GDM1 (cell line): ENCODE measurements at places on chromosomes 2 and 18.

- no peak for DNase-seq
Observed at GRCh38 chr2:207873794-207874193, 104.1 kb upstream of the FZD5 start.

- DNase-seq: no peak
Observed at GRCh38 chr2:151280271-151280670, 9.2 kb downstream of the NMI start.

DNA sequence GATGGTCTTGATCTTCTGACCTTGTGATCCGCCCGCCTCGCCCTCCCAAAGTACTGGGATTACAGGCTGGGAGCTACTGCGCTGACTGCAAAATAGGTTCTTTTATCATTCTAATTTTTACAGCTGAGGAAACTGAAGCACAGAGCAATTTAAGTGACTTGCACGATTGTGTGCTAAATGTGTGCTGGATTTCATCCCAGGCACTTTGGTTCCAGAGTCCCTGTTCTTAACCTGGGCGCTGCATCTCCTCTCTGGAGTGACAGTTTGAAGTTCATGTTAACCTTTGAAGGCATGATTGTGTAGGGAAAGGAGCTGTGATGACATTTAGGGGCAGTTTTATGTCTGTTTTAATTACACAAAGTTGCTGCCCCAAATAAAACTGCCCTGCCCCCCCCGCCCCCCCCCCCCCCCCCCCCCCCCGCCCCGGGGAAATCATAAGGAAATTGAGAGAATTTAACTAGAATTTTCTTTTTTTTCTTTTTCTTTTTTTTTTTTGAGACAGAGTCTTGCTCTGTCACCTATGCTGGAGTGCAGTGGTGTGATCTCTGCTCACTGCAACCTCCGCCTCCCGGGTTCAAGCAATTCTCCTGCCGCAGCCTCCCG, 5.6 kb downstream of the ACSL3 start:
- DNase-seq: no peak

GRCh38 chr2:16548036-16548435, 117.6 kb downstream of the CYRIA start:
- no peak for DNase-seq

- no peak for DNase-seq
Observed at GRCh38 chr2:199818026-199818425, 33.0 kb downstream of the FTCDNL1 start.

DNA sequence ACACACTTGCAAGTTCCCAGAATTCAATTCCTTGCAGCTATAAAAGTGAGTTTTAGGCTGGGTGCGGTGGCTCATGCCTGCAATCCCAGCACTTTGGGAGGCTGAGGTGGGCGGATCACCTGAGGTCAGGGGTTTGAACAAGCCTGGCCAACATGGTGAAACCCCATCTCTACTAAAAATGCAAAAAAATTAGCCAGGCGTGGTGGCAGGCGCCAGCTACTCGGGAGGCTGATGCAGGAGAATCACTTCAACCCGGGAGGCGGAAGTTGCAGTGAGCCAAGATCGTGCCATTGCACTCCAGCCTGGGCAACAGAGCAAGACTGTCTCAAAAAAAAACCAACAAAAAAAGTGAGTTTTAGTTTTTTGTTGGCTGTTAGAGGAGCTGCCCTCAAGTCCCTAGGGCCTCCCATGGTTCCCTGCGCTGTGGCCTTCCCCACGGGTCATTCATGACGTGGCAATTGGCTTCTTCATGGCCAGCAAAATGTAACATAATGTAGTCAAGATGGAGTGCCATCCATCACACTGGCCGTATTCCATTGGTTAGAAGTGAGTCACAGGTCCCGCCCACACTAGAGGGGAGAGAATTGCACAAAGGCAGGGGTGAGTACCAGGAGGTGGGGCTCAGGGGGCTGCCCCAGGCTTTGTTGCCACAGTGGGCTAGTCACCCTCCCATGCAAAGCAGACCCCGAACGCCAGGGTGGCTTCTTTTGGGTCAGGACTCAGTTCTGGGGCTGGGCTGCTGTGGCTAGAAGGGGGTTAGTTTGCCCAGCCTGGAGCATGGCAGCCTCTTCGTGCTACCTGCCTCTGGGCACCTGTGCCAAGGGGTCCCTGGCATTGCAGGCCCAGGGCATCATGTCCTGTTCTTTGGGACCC, 37.7 kb upstream of the INHBB start:
- no peak for DNase-seq

DNA sequence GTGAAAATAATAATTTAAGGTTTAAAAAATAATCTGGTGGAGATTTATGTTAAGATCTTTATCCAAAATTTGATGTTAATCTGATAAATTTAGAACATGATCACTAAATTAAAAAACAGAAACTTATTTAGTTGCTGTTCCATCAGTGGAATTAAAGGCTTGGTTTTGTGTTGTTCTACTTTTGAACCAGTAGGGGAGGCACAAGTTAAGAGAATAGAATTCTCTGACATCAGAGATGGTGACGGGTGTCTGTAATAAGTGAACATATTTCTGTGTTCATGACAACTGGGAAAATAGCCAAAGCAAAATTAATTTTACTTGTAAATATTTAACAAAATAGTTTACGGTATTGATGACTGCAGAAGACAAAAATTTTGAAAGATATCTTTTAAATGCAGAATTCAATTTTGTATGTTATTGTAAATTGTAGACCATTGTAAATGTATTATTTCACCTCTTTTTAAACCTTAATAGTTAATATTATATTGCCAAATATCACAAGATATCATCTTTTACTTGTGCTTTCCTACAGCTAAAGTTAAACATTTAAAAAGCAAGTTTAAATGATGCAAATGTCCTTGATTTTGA, 106.0 kb downstream of the UBR3 start:
- DNase-seq: no peak

DNA sequence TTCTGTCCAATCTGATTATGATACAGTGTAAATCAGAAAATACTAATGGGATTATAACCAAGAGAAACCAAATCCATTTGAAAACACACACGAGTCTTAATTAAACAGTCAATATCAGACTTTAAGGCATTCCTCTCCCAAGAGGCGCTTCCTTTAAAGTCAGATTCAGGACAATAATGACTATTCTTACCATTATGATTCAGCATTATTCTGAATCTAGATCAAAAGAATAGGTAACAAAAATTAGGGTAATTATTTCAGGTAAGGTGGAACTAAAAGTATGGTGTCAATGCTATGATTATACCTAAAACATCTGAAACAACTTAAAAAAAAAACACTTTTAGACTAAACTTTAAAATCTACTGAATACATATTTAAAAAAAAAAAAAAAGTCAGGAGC, 12.3 kb downstream of the PSME4 start:
- no peak for DNase-seq

DNA sequence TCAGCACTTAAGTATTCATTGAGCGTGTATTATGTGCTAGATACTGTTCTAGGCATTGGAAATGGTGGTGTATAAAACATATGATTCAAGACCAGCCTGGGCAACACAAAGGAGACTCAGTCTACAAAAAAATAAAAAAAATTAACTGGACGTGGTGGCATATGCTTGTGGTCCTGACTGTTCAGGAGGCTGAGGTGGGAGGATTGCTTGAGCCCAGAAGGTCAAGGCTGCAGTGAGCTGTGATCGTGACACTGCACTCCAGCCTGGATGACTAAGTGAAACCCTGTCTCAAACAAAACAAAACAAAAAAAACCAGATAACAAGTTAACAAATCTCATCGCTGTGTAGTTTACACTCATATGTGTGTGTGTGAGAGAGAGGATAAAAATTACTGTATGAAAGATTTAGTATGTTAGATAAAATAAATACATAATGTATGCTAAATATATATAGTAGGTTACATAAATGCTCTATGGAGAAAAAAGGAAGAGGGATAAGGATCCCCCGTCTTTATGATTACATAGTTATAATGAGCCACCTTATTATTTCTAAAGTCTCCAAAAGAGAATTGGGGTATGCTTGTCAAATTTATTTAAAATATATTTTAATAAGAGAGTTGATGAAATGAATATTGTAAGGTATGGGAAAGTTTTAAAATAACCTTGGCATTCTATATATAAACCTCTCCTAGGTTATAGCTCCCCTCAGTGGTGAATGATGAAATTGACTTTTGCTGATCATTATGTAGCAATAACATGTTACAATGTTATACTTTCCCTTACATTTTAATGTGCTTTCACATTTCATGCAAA, 69.2 kb downstream of the EHBP1 start:
- peak; percentile 2 for DNase-seq

GRCh38 chr2:42639340-42640077, 71.1 kb downstream of the MTA3 start:
- DNase-seq: no peak

GRCh38 chr2:181446985-181447384, 10.2 kb upstream of the ITGA4 start:
- peak; percentile 30 for DNase-seq

DNA sequence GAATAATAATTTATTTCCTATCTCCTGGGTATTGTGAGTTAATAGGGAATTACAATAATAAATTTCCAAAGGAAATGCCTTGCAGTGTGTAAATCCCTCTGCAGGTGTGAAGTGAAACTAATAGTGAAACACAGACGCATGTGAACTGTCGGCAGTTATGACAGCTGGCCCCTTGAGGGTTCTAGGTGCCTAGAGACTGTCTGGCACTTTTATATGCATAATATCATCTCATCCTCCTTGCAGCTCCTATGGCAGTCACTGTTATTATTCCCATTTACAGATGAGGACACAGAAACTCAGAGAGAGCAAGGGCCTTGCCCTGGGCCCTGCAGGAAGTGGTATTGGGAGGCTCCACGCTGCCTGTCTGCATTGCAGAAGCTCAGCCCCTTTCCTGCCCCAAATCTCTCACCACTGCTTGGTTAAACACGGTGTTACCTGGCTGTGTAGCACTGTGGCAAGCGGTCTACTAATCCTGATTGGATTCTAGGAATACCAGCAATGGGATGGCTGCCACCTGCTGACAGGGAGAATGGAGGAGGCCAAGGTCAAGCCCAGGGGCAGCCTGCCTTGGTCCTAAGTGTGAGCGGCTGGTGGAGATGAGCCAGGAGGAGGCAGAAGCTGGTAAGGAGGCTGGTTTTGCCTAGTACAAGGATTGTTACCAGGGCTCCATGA, 32.8 kb upstream of the ACKR3 start:
- DNase-seq: peak; percentile 39

DNA sequence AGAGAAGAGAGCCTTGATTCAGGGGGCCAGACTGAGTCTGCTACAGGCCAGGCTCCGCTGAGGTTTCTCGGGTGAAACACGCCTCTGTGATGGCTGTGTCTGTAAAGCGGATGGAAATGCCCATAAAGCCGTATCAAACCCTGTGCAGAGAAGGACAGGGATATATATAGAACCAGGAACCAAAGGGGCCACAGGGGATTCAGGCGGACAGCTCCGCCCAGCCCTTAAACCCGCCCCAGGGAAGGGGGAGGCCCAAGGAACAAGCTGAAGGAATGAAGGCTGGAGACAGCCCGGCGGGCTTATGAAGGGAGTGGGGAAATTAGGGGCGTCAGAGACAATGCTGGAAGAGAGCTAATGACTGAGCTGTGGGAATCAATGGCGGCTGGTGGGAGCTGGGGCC, 42.1 kb downstream of the NHEJ1 start:
- DNase-seq: no peak

DNA sequence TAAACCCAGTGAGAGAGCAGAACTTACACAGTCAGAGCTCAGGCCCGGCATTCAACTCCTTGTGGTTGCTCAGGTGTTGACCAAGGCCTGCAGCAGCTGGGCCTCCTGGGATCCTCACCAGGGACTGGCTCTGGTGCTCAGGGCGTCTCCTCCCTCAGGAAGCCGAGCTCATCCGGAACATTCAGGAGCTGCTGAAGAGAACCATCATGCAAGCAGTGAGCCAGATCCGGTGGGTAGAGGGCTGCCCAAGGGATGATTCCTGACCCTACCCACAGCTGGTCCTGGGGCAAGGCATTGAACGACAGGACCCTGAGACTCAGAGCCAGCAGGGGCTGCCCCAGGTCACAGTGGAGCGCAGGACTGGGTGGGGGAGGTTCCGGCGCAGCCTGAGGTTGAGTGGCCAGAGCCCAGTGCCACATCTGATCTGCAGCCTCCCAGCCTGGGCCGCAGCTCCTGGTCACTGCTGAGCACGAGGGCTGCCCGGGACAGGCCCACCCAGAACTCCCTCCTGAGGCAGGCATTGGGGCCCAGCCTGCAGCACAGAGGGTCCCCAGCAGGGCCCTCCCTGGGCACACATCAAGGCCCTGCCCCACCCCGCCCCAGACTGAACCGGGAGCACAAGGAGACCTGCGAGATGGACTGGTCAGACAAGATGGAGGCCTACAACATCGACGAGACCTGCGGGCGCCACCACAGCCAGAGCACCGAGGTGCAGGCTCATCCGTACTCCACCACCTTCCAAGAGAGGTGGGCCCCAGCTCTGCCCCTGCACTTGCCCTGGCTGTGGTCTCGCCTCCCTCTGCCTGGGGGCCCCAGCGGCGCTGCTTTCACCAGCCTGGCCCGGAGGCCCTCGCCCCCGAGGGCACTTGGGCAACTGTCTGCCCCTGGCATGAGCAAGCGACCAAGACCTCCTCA, 2.4 kb downstream of the TEKT4 start:
- no peak for DNase-seq

GRCh38 chr2:73983322-73984202, 1.1 kb upstream of the TET3 start:
- DNase-seq: no peak

- DNase-seq: no peak
Observed at GRCh38 chr18:76452357-76452756, 42.7 kb downstream of the ZNF516 start.

DNA sequence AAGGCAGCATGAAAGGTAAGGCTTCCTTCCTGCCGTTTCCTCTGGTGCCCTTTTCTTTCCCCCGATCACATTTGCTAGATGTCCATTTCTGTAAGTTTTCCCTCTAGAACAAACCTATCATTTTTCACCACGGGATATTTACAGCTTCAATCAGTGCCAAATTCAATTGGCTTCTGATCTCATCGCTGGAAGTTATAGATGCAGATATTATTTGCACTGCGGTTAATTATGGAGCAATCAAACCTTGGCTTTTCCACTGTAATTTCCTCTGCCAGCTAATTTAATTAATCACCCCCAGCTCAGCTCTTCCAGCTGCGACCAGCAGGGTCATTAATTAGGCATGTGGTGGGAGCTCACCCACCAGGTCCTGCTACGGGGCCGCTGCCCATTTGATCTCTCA, 86.1 kb downstream of the GBX2 start:
- DNase-seq: no peak

DNA sequence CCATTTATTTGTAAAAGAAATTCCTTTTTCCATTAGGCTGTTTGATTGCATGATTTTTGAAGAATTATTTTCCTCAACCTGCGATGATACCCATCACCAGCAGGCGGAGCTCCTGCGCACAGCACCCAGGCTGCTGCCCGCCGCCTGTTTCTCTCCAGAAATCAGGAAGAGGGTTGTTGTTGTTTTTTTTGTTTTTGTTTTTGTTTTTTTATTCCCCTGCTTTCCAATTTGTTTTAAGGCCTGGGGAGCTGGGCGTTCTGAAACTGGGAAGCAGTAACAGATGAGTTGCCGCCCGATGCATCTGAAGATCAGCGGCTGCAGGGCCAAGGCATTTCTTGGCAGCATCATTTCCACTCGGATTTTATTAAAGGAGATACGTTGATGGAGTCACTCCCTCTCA, 132.1 kb downstream of the MBP start:
- no peak for DNase-seq

GRCh38 chr2:47129191-47129706, 25.9 kb downstream of the STPG4 start:
- no peak for DNase-seq

- no peak for DNase-seq
Observed at GRCh38 chr2:55130849-55131248, 80.6 kb upstream of the RTN4 start.

GRCh38 chr2:8619071-8619470, 62.8 kb upstream of the ID2 start:
- no peak for DNase-seq

GRCh38 chr2:112835061-112835501, 1.5 kb downstream of the IL1B start:
- DNase-seq: no peak
